ENCODE measurements at places on chromosomes 7 and 10. TPM values are rescaled to one million over a fixed set of nuclear protein-coding genes. Genes with fewer than 3 reads are reported as not detected.

DNA sequence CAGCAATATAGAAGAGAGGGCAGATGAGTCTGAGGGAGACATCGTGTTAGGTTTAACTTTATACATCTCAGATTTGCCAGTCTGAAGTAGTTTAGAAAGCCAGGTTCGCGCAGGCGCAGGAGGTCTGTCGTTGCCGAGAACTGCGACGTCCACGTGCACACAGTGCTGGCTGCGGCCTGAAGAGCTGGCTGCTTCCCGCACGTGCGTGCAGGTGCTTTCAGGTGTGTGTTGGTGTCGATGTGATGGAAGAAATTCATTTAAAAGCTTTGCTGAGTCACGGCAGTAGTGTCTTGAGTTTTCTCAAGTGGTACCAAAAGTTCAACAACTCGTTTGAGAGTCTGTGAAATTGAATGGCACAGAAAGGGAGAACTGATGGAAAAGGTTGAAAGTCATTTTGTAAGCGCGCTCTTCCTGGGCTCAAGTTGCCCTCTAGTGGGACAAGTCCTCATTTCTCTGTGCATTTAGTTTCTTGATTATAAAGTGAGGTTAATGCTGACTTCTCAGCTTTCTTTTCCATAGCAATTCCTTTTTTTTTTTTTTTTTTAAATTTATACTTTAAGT is 18.6 kb downstream of the WDR37 start:
- DNase-seq: no peak

The ENTPD1 gene
- total RNA-seq: 14.2 TPM

DNA sequence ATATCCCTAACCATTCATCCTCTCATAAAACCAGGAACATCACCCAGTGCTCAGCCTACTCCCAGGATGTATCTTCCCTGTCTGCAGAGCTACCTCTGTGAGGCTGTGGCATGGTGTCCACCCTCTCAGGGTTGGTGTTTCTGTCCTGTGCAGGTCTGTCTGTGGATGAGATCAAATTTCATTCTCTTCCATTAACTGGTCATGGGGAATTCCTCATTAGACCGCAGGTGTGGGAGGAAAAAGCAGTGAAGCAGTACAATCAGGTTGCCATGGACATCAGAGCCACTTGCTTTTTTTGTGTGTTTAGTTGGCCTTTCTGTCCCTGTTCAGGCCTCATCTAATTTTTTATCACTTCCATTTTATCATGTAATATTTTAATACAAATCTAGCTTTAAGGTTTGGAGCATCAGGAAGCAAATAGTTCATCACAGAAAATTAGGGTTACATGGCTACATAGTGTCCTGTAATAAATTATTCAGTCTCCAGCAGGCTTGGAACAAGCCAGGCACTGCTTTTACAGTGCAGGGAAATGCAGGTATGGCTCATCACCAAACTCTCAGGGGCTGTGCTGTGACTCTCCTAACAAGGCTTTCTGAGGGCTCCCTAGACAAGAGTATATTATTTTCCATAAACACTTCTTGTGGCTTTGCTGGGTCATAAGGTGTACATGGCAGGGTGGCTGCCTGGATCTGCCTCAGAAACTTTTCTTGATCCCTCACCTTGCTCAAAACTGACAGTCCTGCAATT is 594.9 kb upstream of the IGFBP3 start:
- no peak for DNase-seq

DNA sequence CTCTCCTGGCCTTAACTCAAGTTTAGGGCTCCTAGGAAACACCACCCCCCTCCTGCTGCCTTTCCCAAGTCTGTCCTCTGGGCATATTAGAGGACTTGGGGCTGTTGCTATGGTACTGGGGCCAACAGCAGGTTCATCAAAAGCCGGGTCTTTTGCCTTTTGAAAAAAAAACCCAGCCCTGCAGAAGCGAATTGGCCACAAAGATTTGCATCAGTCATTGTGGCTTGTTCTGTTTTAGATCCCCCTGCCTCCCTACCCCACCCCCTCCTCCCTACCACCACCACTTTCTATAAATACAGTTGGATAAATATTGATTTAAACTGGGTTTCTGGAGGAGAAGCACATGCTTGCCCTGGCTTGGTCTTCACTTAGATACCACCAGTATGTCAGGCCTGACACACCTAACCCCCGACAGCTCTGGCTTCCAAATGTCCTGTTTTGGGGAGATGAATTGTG is 7.0 kb downstream of the MXI1 start:
- DNase-seq: peak; percentile 40

- no peak for DNase-seq
Observed at GRCh38 chr7:110888641-110889040, 202.3 kb upstream of the LRRN3 start.

The RTKN2 gene
- 2.6 TPM for total RNA-seq

The HEPACAM2 gene
- total RNA-seq: not detected

The MRLN gene
- not detected for total RNA-seq

The SLIT1 gene
- total RNA-seq: 0.70 TPM

- DNase-seq: peak; percentile 50
Observed at GRCh38 chr7:100372256-100372655, 1.0 kb upstream of the PILRA start.

The MACC1 gene
- 0.55 TPM for total RNA-seq

The SSMEM1 gene
- not detected for total RNA-seq

- DNase-seq: no peak
Observed at GRCh38 chr7:157795199-157795598, 458.4 kb downstream of the DNAJB6 start.

- no peak for DNase-seq
Observed at GRCh38 chr10:112803961-112804401, 146.1 kb upstream of the TCF7L2 start.

The CLDN3 gene
- total RNA-seq: not detected

The ASAH2 gene
- total RNA-seq: 1.8 TPM

DNA sequence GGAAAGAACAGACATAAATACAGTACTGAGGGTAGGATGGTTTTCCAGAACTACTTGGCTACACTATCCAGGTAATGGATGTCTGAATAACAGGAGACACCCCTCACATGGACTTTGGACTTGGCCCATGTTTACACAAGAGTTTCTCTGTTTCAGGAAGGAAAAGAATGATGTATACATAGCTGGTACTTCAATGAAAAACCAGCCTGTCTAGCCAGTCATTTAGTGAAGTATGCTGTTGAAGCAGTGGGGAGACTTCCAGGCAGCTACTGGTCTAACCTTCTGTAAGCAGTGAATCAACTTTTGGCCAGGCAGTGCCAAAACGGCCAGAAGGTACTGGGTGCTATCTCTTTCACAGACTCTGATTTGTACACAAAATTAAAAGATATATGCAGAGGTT is 135.0 kb downstream of the MBL2 start:
- DNase-seq: no peak

The CCNY gene
- total RNA-seq: 55.6 TPM

- DNase-seq: no peak
Observed at GRCh38 chr10:3222068-3222467, 49.5 kb upstream of the PITRM1 start.

All from activated CD8-positive, alpha-beta T cell treated with anti-CD3 and anti-CD28 coated beads, Interleukin-2, amount 10 ng/mL, durations not matched to agents 7 days and 5 days (primary cell).